ENCODE measurements at places on chromosomes 16 and 17. TPM values are rescaled to one million over a fixed set of nuclear protein-coding genes. Genes with fewer than 3 reads are reported as not detected.

- no peak for DNase-seq
Observed at GRCh38 chr17:34167354-34167753, 87.7 kb upstream of the CCL2 start.

DNA sequence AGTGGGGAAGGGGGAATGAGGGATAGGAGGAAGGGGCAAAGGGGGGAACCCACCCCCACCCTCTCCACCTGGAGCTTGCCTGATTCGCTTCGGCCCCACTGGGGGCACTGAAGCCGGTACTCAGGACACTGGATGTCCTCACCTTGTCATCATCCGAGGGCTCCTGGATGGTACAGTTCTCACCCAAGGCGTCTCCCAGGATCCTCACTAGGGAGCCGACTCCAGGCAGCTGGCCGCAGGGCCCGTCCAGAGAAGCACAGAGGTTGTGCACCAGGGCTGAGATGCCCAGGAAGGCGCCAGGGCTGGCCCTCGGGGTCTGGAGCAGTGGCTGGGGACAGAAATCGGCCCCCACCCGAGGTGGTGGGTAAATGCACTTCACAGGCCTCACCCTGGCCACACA is 92.3 kb downstream of the LITAF start:
- DNase-seq: no peak

DNA sequence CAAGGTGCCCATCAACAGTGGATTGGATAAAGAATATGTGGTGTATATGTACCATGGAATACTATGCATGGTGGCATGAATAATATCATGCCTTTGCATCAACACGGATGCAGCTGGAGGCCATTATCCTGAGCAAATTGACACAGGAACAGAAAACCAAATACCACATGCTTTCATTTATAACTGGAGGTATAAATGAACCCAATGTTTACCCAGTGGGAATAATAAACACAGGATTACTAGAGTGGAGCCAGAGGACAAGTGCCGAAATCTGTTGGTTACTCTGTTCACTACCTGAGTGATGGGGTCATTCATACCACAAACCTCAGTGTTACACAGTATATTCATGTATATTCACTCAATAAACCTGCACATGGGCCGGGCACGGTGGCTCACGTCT is 125.2 kb downstream of the CDH11 start:
- DNase-seq: no peak

DNA sequence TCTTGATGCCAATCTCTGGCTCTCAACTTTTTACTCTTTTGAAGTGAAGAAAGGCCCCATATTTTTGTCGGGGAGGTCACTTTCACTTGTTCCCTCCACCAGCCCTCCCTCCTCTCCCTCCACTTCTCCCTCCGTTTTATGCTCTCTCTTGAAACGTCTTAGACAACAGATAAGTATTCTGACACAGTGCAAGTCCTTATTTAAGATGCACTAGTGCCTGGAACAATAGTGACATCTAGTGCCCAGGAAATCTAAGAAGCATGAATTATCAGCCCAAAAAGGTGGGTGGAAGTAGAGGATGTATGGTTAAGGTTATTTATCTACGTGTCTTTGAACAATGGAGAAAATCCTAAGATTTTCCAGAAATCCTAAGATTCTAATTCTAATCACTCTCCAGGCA is 17.9 kb downstream of the PSME3IP1 start:
- peak; percentile 77 for DNase-seq

- DNase-seq: no peak
Observed at GRCh38 chr16:87367529-87367928, 16.0 kb downstream of the FBXO31 start.

- DNase-seq: peak; percentile 47
Observed at GRCh38 chr16:68197250-68197649, 38.7 kb downstream of the ESRP2 start.

DNA sequence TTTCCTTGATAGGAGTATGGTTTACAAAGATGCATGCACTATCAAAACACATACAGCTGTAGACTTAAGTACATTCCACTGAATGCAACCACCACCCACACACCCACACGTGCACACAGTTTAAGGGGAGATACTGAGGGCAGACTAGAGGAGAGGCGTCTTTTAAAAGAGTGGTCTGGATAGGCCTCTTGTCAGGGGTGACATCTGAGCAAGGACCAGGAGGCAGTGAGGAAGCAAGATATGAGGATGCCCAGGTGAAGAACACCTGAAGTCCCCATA is 12.6 kb downstream of the MPHOSPH6 start:
- peak; percentile 22 for DNase-seq

DNA sequence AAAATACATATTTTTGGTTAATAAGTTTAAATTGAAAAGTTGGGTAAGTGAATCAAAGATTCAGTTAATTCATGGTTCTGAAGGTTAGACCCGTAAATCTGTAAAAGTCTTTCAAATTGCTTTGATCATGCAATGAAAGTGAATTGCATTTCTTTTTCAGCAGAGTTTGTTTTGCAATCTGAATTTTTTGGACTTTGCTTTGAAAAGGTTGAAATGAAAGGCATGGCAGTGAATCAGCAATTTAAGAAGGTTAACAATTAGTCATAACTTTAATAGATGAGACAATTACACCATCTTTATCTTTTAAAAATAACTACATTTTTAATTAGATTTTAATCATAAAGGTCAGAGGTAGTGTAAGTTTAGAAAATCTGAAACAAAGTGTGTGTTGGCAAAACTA is 310.9 kb upstream of the KCNJ16 start:
- no peak for DNase-seq

DNA sequence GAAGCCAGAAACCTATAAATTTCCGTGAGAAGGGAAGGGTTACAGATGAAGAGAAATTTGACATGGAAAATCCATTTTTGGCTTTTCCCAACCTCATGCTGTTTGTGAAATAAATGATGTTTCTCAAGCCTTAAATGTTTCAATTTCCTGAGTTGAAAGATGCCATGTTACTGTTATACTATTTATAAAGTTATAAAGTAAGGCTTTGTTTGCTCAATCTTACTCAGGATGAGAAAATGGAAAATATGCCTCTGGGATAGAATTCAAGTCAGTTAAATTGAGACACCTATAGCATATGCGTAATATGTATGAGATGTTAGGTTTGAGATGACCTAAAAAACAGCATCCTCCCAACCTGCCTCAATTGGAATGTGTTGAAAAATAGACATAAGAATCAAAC is 19.9 kb upstream of the FAM20A start:
- no peak for DNase-seq

GRCh38 chr16:4837733-4838501 is 9.2 kb downstream of the GLYR1 start:
- DNase-seq: no peak

GRCh38 chr16:4944333-4945281 is 7.7 kb upstream of the PPL start:
- DNase-seq: peak; percentile 99

EVPLL gene
- not detected for total RNA-seq

ASIC2 gene
- 0.50 TPM for total RNA-seq

STH gene
- not detected for total RNA-seq

OR3A3 gene
- not detected for total RNA-seq

KCNG4 gene
- not detected for total RNA-seq
